ENCODE measurements at places on chromosomes 4 and X. TPM values are rescaled to one million over a fixed set of nuclear protein-coding genes. Genes with fewer than 3 reads are reported as not detected.

Gene TCEAL2
- 0.25 TPM for total RNA-seq

Gene PABPC1L2A
- not detected for total RNA-seq

Gene XAGE2
- not detected for total RNA-seq

Gene DNASE1L1
- total RNA-seq, result 29.2 TPM

Gene FAT4
- total RNA-seq, result 4.3 TPM

Gene SERTM2
- total RNA-seq, result 0.05 TPM

Gene CCNB3
- total RNA-seq, result 0.11 TPM

Gene SEPSECS
- 16.3 TPM for total RNA-seq

Gene AREG
- total RNA-seq, result 21.7 TPM

Gene TCEAL9
- 34.7 TPM for total RNA-seq

Gene CCDC160
- not detected for total RNA-seq

Gene EIF1AX
- total RNA-seq, result 149 TPM

Gene AKAP14
- total RNA-seq, result not detected

Measured in colonic mucosa (tissue), 4 donors.